Smooth muscle cell of bladder (primary cell): ENCODE measurements at places on chromosomes 1 and 21. TPM values are rescaled to one million over a fixed set of nuclear protein-coding genes. Genes with fewer than 3 reads are reported as not detected.

The GPR157 gene
- total RNA-seq = 3.0 and 5.5 TPM in 2 replicates

The CADM3 gene
- total RNA-seq = under 0.01 and 0.09 TPM in 2 replicates

The CD5L gene
- not detected in 2 replicates for total RNA-seq

The PLXNA2 gene
- 0.43 and 1.1 TPM in 2 replicates for total RNA-seq

The HOOK1 gene
- total RNA-seq = under 0.01 TPM in 1 of 2 replicates, not detected in the other

The KCTD3 gene
- 38.7 and 46.6 TPM in 2 replicates for total RNA-seq

The FOXO6 gene
- under 0.01 TPM in 1 of 2 replicates, not detected in the other for total RNA-seq

The ATAD3A gene
- total RNA-seq = 20.9 and 25.9 TPM in 2 replicates

The IFI44 gene
- 4.8 and 8.0 TPM in 2 replicates for total RNA-seq

The MMP23B gene
- 4.6 and 9.8 TPM in 2 replicates for total RNA-seq

The KCNA3 gene
- total RNA-seq = 0.14 and 0.18 TPM in 2 replicates

The CLEC20A gene
- not detected in 2 replicates for total RNA-seq

The CACHD1 gene
- total RNA-seq = 3.7 and 4.1 TPM in 2 replicates

The TCP10L gene
- 0.28 and 0.46 TPM in 2 replicates for total RNA-seq

The FCN3 gene
- total RNA-seq = not detected in 2 replicates

The ELK4 gene
- total RNA-seq = 6.5 and 7.6 TPM in 2 replicates

The SYPL2 gene
- total RNA-seq = 0.28 and 0.46 TPM in 2 replicates

The TDRD5 gene
- total RNA-seq = not detected in 2 replicates

The C8B gene
- total RNA-seq = not detected in 2 replicates

The OPTC gene
- not detected in 2 replicates for total RNA-seq

The KHDC4 gene
- total RNA-seq = 14.6 and 19.9 TPM in 2 replicates

The FMN2 gene
- total RNA-seq = 3.2 and 5.8 TPM in 2 replicates
